ENCODE measurements at places on chromosomes 1 and 21. TPM values are rescaled to one million over a fixed set of nuclear protein-coding genes. Genes with fewer than 3 reads are reported as not detected.

The WNT4 gene
- total RNA-seq: not detected

DNA sequence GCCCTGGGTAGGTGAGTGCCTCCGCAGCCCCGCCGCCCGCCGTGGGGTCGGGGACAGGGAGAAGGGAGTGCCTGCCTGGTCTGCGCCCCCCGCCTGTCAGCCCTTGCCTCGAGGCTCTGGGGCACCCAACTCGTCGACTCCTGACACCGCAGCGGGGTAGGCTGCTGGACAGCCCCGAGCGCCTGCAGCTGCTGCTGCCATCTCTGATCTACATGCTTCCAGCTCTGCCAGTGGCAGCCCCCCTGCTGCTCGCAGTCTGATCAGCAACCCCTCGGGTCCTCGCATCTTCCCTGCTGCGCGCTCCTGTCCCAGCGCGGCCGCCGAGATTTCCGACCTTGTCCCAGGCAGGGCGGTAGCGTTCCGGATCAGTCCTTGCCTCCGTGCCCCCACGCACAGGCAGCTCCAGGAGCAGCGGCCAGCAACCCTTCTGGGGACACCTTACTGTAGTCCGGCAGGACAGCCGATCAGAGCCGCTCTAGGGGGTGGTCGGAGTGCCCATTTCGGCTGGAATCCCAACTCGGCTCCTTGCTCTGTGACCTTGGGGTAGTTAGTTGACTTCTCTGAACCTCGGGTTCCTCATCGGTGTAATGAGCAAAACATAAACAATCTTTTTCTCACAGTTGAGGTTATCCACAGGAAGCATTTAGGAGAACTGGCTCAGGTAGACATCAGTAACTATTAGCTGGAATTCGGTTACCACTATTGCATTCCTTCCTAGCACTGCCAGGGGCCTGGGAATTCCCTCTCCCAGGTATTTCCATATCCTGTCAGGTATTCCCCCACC is 540 bp downstream of the BCAN start:
- DNase-seq: peak; percentile 59

GRCh38 chr1:2232916-2233438 is 4.9 kb downstream of the SKI start:
- DNase-seq: peak; percentile 73

The TMIGD3 gene
- 1.7 TPM for total RNA-seq

The HFM1 gene
- total RNA-seq: 1.6 TPM

DNA sequence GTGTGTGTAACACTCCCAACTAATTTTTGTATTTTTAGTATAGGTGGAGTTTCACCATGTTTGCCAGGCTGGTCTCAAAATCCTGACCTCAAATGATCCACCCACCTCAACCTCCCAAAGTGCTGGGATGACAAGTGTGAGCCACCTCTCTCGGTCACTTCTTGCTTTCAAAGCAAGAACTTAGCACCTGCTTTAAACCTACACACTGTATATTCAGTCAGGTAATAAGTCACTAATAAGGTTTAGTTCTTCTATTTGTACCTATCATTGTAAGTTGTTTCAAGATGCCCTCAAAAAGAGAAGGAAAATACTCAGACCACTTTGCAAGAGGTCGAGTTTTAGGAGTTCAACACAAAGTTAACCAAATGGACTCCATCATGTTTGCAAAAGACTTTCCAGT is 431.3 kb downstream of the MRPL39 start:
- no peak for DNase-seq

GRCh38 chr1:36440044-36440443 is 10.2 kb downstream of the OSCP1 start:
- no peak for DNase-seq

- no peak for DNase-seq
Observed at GRCh38 chr1:18646786-18647410, 16.3 kb downstream of the PAX7 start.

The FAM78B gene
- 3.4 TPM for total RNA-seq

- no peak for DNase-seq
Observed at GRCh38 chr1:227043755-227044154, 103.7 kb downstream of the COQ8A start.

The PLXNA2 gene
- 15.3 TPM for total RNA-seq

The UBE2U gene
- 0.95 TPM for total RNA-seq

The SMYD3 gene
- 8.8 TPM for total RNA-seq

- no peak for DNase-seq
Observed at GRCh38 chr1:3609769-3610526, 1.4 kb downstream of the MEGF6 start.

DNA sequence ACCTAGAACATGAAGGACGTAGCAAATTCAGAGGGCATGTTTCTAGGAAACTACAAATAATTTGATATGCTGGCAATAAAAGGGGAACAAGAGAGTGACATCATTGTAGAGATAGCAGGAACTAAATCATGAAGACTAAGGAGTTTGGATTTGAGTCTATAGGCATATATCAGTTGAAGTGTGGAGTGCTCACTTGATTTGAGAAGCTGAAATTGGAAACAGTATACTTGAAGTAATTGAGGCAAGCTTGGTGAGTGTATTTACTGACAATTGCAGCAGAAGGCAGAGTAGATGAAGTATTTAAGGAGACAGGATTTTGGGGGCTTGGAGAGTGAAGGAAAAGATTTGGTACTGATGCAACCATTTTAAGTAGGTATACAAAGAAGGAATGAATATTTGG is 6.4 kb upstream of the TMCO2 start:
- no peak for DNase-seq

GRCh38 chr1:55067914-55068313 is 28.6 kb downstream of the PCSK9 start:
- DNase-seq: no peak

GRCh38 chr1:99745061-99745460 is 21.4 kb downstream of the FRRS1 start:
- DNase-seq: no peak

All from Right ventricle myocardium inferior (tissue), 1 donor.